ENCODE measurements at places on chromosomes 13 and 19.

GRCh38 chr19:49301165-49301865 is 23.7 kb downstream of the SLC6A16 start:
- peak; percentile 63 for DNase-seq

DNA sequence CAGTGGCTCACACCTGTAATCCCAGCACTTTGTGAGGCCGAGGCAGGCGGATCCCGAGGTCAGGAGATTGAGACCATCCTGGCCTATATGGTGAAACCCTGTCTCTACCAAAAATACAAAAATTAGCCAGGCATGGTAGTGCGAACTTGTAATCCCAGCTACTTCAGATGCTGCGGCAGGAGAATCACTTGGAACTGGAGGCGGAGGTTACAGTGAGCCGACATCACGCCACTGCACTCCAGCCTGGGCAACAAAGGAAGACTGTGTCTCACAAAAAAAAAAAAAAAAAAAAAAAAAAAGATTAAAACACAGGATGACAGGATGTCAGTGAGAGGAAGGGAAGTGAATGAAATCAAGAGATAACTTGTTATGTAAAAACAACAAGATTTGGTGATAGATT is 1158.5 kb downstream of the PCDH9 start:
- no peak for DNase-seq

- no peak for DNase-seq
Measured at GRCh38 chr19:6639439-6639838, 30.5 kb downstream of the TNFSF14 start.

DNA sequence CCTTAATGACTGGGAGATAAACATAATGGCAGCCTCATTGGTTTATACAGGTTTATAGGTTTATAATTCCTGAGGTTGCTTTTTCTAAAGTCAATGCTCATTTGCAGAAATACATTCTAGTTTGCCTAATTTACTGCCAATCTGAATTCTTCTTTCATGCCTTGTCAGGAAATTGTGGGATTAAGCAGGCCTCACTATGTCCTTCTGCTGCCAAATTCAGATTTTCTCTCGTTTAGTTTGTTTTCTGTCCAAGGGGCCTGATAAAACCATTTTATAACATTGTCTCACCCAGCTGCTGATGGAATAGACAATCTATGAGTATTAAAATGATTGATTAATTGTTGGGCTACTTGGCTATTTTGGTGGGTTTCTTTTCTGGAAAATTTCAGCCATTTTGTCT is 42.4 kb upstream of the OBI1 start:
- DNase-seq = no peak

DNA sequence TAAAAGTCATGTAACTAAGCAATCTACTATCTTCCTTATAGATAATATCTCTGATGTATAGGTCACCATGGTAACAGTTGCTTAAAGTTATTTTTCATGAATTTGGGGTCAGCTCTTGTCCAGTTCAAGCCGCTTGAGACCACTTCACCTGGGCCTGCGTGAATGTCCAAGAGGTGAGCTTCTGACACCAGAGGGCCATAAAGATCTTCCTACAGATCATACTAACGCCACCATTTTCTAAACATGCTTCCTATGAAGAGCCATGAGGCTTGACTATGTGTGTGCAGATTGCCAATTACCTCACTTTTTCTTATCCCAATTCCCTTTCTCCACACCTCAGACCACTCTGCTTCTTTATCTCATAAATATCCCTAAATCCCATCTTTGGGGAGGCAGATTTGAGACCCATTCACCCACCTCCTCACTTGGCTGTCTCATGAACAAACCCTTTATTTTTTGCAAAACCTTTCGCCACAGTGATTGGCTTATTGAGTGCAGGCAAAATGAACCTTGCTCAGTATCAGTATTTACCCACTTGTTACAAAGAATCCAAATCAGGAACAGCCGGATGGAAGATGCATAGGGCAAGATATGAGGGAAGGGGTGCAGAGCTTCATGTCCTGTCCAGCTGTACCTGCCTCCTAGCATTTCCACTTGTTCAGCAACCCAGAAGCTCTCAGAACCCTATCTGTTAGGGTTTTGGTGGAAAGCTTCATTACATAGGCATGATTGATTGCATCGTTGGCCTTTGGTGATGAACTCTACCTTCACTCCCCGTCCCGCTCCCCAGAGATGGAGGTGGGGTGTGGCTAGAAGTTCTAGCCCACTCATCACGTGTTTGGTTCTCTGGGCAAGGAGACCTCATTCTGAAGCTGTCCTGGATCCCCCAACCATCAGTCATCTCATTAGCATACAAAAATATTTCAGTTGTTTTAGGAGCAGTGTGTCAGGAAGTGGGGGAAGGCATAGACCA is 34.2 kb downstream of the FAM187B start:
- no peak for DNase-seq
